ENCODE measurements at places on chromosomes 2 and 18.

- ATAC-seq = no peak
Observed at GRCh38 chr2:85314884-85315242, 12.9 kb downstream of the TGOLN2 start.

DNA sequence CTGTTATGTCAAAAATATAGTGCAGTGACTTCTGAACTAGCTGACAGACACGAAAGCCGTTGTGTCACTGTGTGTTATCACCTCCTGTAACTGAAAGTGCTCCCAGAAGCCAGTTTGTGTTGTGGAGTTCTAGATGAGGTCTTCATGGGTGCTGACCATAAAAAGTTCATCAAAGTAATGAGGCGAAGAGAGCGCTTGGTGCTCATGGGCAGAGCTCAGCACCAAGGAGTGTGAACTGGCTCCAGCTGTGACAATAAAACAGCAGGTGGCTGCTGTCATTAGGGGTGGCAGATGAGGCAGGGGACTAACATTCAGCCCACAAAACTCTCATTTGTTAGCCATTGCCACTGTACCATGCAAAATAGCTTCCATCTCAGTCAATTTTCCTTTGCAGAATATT lies 151.1 kb downstream of the ZNF407 start:
- no peak for ATAC-seq

DNA sequence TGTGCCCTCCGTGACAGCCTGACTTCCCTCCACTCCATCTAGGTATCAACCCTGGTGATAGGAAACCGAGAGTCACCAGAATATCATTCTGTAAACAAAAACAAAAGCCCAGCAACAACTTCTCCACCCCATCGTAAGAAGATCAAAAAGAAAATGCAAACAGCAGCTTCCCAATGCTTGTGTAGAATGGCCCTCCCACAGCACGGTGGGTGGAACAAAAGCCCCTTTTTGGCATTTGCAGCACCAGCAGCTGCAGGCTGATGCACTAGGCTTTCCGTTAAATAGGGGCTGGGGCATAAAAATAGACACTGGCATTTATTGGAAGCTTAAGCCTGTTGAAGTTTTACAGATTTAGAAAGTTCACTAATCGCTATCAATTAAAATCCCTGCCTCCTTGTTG lies 513.0 kb downstream of the GALR1 start:
- no peak for ATAC-seq

DNA sequence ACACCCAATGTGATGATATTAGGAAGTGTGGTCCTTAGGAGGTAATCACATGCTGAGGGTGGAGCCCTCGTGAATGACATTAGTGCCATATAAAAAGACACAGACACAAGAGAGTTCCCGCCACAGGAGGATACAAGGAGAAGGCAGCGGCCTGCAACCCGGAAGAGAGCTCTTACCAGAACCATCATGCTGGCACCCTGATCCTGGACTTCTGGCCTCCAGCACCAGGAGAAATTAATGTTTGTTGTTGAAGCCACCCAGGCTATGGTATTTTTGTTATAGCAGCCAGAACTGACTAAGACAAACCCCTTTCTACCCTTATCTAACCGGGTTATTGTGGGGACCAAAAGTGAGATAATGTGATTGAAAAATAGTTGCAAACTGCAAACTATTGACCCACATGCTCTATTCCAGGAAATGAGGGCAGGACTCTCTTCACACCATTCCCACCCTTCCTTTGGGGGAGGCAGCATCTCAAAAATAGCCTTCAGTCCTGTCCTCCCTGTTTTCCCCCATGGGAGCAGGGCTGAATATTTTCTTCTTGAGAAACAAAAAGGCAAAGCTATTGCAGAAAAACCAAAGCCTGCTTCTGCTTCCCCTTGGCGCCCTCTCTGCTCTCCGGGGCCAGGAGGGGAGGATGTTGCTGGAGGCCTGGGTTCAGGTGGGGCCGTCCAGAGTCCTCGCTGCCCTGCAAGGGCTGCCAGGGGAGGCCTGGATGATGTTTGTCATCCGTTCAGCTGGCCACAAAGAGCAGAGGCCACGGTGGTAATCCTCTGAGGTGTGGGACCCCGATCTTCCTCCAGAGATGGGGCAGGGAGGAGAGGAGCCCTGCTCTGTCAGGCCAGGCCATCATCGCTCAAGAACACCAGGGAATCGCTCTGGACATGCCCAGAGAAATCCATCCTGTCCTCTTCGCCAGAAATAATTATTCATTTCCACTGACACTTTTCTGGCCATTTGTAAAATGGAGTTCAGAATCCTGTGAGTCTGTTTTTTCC lies 73.8 kb upstream of the HAAO start:
- no peak for ATAC-seq

- ATAC-seq = no peak
Observed at GRCh38 chr18:21904856-21905255, 164.3 kb downstream of the MIB1 start.

- ATAC-seq = no peak
Observed at GRCh38 chr18:78950386-78950785, 29.2 kb upstream of the SALL3 start.

- ATAC-seq = no peak
Observed at GRCh38 chr2:62565309-62565908, 59.4 kb upstream of the TMEM17 start.

GRCh38 chr2:45184606-45185005 lies 175.4 kb upstream of the SIX2 start:
- ATAC-seq = no peak

DNA sequence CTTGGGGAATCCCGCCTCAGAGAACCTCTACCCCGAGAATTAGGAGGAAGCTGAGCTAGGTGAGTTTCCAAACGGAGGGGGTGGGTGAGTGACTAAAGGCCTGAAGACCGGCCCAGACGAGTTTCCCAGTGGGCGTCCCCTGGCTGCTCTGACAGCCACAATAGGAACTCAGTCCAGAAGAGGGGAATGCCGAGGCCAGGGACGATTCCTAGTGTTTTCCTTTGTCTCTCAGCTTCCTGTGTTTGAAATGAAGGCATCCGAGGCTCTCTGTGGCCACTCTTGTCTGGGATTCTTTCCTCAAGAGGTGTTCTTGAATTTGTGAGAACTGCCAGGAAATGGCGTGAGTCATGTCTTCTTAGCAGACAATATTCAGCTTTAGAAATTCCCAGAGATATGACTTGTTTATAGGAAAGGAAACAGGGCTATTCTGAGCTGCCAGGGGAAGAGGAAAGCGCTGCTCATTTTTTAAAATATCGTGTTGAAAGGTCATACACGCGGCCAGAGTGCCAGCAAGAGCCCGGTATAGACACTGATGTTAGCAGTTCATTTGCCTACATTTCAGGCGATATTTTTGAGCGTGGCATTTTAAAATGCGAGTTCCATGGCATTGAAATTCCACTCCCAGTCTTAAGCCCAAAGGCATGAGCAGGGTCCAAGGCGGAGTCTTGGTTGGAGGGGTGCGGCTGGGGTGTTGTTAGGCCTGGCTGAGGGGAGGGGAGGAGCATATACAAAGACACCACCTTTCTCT lies 169.1 kb upstream of the KLF7 start:
- ATAC-seq = peak; percentile 74

DNA sequence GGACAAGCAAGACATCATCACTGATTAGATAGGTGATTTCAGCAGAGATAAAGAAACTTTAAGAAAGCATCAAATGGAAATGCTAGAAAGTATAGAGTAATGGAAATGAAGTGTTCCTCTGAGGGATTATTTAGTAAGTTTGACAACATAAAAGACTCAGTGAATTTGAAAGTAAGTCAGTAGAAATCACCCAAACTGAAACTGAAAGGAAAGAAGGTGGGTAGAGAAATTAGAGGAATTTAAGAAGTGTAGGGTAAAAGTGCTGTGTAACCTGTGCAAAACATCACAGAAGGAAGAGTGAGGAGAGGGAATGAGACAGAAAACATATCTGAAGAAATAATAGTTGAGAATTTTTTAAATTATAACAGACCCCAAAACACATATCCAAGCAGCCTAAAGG lies 343.1 kb downstream of the CBLN2 start:
- ATAC-seq = no peak

- ATAC-seq = no peak
Observed at GRCh38 chr2:175167076-175167791, 769 bp downstream of the ATF2 start.

DNA sequence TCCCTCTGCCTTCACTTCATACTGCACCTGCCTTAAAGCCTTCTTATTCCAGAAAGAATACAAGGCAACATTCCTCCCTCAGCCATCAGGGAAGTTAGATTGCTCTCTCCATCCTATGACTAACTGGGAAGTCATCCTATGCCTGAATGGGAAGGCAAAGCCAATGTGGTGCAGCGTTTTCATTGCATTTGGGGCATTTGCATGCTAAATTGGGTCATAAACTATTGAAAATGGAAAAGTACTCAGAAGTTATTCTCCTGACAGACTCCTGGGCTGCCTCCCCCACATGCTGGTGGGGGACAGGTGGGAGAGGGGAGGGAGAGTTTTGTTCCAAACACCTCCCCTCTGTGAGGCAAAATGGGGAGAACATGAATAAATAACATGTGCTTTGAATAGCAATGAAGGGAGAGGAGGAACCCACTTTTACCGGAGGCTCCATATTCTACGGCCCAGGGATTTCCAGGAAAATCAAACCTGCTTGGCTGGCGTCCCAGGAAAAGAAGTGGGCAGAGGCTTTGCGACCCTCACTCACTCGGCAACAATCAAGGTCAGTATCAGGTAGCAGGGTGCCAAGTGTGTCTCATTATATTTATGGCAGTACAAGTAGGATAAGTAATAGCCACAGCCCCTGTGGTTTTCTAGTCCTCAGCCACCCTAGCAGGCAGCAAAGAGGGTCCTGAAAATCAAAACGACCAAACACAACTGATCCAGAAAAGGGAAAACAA lies 84.1 kb downstream of the BOD1L2 start:
- no peak for ATAC-seq
